ENCODE measurements at places on chromosomes 5 and 9.
A peak's percentile ranks its signal among the peaks of the same experiment; 100 is the strongest.

GRCh38 chr5:179759581-179760551 is 27.2 kb downstream of the MAML1 start:
- DNase-seq, result peak; percentile 8

GRCh38 chr5:86760661-86761060 is 142.9 kb downstream of the COX7C start:
- no peak for DNase-seq

- no peak for DNase-seq
These were observed 137.8 kb downstream of the LPAR1 start for GRCh38 chr9:110900456-110900855.

GRCh38 chr9:2023042-2023441 is 7.9 kb downstream of the SMARCA2 start:
- no peak for DNase-seq

DNA sequence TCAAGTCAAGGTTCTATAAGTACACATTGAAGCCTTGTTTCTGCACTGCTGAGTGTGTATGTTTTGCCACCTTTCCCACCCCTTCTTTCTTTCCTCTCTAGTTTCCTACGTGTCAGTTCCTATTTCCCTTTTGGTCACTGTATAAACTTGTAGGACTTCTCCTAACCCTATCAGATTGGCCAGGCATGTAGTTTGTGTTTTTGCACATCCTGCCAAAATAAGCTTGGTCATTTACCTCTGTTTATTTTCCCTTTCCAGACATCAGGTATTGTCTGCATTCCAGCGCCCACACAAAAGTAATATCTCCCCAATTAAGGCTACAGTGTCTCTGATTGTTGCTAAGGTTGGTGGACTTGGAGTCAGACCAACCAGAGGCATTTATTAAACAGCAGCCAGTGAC is 252.9 kb upstream of the MPDZ start:
- DNase-seq, result no peak
